ENCODE measurements at places on chromosomes 7 and 10. TPM values are rescaled to one million over a fixed set of nuclear protein-coding genes. Genes with fewer than 3 reads are reported as not detected.

Gene RNF148
- not detected for total RNA-seq

Gene JAKMIP3
- total RNA-seq, result under 0.01 TPM

Gene URGCP
- 24.2 TPM for total RNA-seq

Gene CACNA2D1
- under 0.01 TPM for total RNA-seq

Gene DRGX
- not detected for total RNA-seq

Gene TFEC
- 26.4 TPM for total RNA-seq

Gene EFCAB10
- not detected for total RNA-seq

- peak; percentile 59 for DNase-seq
Measured at GRCh38 chr10:30671026-30671616, 41.6 kb upstream of the LYZL2 start.

- DNase-seq, result no peak
Measured at GRCh38 chr7:107151538-107151937, 17.3 kb upstream of the HBP1 start.

GRCh38 chr10:124285587-124286527, 132.9 kb downstream of the OAT start:
- no peak for DNase-seq

DNA sequence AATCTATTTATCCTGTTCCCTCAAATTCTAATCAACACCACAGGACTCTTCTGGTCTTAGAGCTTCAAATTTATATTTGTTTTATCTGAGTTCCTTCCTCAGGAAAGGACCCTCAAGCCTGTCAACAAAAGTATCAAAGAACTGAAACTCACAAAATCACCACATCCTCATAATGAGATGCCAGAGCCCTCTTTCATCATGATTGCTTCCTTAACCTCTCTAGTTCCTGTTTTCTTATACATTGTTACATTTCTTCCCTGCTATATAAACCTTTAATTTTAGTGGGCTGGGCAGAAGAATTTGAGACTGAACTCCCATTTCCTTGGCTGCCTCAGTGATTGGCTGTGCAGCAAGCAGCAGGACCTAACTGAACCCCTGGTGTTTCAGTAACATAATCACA, 189.7 kb downstream of the ZNF248 start:
- DNase-seq, result no peak

GRCh38 chr7:38671911-38672905, 41.0 kb upstream of the AMPH start:
- peak; percentile 23 for DNase-seq

- DNase-seq, result no peak
Measured at GRCh38 chr7:6489612-6490011, 41.9 kb upstream of the DAGLB start.

GRCh38 chr7:2860627-2861133, 16.6 kb upstream of the GNA12 start:
- DNase-seq, result no peak

- DNase-seq, result no peak
Measured at GRCh38 chr7:50754684-50755083, 28.0 kb downstream of the GRB10 start.

- DNase-seq, result no peak
Measured at GRCh38 chr10:13491747-13492360, 37.0 kb downstream of the BEND7 start.

DNA sequence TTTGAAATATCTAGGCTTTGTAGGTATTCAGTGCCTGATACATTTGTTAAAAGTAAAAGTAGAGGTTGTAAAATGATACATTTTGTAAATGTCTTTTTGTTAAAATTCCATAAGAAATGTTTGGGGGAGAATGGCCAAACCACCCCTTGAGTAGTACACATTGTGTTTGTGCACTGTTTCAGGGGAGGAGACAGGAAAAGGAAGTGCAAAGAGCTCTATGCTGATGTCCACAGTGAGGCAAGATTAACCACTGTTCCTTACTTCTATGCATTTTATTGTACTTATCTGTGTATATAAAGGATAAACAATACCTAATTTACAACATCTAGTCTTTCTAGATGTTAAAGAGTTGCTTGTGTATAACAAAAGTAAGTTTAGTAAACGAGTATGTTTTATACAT, 7.4 kb upstream of the CYCS start:
- no peak for DNase-seq

GRCh38 chr10:62517252-62517651, 143.1 kb downstream of the ZNF365 start:
- DNase-seq, result no peak

- DNase-seq, result no peak
Measured at GRCh38 chr7:37908221-37908788, 8.3 kb downstream of the SFRP4 start.

- DNase-seq, result no peak
Measured at GRCh38 chr7:120994512-120995410, 6.2 kb downstream of the CPED1 start.

DNA sequence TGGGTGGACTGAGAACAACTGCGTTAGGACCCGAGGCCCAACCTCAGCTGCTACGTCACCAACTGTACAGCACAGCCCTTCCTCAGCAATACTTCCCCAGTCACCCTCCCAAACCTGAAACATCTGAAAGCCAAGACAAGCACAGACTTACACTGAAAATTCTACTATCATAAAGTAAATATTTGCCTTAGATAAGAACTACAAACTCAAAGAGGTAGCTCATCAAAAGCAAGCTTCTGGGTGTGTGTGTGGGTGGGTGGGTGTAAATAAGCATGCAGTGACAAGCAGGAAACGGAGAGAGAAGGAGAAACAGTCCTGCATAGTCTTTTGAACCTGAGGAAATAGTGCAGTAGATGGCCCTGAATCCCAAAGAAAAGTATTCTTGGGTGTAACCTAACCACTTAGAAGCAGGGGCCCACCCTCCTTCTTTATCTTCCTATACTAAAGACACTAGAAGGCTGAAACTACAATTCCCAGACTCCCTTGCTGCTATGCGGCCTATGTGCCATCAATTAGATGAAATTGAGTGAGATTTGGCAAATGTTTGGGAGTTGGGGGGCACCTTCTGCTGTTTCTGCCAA, 18.7 kb downstream of the SLC25A13 start:
- DNase-seq, result no peak

DNA sequence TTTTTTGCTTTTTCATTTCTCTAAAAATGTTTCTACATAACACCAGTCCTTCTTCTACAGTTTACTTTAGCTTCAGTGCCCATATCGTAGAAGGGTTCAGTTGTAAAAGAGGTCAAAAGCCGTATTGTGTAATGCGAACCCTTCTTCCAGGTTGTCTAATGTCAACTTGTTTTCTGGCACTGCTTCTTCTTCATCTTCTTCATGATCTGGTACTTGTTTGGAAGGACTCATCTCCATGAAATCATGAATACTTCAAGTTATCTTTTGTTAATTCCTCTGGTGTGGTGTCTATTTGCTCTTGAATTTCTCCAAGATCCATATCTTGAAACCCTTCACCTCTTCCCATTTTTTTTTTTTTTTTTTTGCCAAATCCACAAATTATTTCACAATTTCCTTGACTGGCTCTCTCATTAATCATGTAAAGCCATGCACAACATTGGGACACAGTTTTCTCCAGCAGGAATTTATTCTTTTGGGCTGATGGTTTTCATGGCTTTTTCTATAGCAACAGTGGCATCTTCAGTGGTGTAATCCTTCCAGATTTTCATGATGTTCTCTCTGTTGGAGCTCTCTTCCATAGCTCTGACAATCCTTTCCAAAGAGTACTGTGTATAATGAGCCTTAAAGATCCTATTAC, 85.1 kb downstream of the CPED1 start:
- no peak for DNase-seq

GRCh38 chr7:31853380-31853779, 166.4 kb downstream of the PPP1R17 start:
- no peak for DNase-seq

- DNase-seq, result peak; percentile 46
Measured at GRCh38 chr10:11610826-11611247, 613 bp downstream of the USP6NL start.

- no peak for DNase-seq
Measured at GRCh38 chr7:118158766-118159165, 25.2 kb upstream of the LSM8 start.

DNA sequence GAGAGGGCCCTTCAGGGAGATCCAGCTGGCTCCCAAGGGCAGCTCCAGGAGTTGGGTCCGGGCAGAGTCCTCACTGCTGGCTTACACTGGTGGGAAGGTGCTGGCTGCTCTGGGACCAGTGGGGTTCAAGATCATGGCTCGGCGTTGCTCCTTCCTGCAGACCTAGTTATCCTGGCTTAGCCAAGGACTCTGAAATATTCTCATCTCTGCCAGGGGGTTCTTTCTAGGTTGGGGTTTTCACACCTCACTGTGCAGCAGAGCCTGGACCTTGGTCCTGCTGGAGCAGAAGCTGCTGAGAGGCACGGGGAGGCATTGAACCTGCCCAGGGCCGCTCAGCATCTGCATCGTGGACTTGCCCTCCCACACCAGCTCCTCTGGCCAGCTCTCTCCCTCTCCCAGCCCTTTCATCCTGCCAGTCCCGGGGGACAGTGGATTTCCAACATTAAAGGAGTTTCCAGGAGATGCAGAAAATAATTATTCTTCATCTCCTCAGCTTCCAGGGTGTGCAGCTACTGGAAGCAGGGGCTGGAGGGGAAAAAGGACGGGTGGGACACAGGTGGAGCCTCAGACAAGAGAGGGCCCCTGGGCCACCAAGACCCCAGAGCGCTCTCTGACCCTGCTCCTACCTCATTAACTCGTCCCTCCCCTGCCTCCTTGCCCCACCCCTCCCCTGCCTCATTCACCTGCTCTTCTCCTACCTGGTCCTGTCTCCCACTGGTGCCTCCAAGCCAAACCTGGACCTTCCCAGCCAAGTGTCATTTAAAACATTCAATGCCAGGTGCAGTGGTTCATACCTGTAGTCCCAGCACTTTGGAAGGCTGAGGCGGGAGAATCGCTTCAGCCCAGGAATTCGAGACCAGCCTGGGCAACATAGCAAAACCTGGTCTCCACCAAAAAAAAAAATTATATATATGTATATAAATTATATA, 42.5 kb downstream of the JAKMIP3 start:
- DNase-seq, result no peak

DNA sequence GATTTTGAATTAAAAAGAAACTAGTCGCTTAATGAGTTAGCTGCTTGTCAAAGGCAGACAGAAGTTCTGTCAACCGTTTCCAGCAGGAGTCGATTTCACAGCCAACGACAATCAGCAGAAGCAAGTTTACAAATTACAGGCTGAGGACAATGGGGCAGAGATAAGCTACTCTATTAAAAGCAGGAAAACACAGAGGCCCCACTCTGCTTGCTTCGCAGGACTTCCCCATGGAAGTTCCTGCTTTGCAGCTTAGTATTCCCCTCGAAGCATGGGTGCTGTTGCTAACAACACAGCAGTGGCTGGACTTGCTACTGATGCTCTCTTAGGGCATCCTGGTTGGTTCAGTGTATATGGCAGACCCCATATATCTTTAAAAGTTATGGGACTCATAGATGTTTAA, 50.8 kb upstream of the KLF6 start:
- DNase-seq, result no peak

GRCh38 chr7:90621747-90622140, 25.6 kb downstream of the CDK14 start:
- no peak for DNase-seq

GRCh38 chr7:138429577-138430250, 30.3 kb upstream of the TRIM24 start:
- DNase-seq, result no peak

DNA sequence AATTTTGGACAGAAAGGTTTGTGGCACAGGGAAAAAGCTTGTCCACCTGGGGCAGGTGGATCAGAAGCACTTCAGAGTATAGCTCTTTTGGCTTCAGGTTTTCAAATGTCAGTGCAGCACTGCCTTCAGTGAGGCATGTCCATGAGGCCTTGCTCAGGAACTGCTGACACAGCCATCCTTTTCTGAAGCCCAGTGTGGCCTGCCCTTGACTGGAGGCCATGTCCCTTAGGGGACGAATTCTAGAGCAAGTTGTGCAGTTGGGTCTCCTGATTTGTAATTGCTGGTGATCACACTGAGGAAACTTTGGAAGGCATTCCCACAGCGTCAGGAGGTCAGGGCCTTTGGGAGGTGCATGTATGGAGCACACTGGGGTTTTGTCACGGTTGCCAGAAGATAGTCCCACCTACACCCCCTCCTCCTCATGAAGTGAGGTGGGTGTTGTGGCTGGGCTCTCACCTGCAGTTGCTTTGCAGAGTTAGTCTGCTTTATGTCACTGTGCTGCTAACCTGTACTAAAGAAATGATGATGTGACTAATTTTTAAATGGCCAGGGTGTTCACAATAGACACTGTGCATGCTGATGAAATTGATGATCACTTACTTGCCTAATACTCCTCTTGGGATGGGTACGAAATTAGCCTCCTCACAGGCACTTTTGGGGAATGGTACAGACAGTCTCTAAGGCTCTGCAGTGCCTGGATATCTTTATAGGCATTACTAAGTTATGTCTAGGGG, 41.7 kb downstream of the OGDH start:
- no peak for DNase-seq

GRCh38 chr10:103759100-103759781, 96.1 kb downstream of the SH3PXD2A start:
- peak; percentile 44 for DNase-seq

Data from hematopoietic multipotent progenitor cell (in vitro differentiated cells).